ENCODE measurements at places on chromosomes 12 and 14.

DNA sequence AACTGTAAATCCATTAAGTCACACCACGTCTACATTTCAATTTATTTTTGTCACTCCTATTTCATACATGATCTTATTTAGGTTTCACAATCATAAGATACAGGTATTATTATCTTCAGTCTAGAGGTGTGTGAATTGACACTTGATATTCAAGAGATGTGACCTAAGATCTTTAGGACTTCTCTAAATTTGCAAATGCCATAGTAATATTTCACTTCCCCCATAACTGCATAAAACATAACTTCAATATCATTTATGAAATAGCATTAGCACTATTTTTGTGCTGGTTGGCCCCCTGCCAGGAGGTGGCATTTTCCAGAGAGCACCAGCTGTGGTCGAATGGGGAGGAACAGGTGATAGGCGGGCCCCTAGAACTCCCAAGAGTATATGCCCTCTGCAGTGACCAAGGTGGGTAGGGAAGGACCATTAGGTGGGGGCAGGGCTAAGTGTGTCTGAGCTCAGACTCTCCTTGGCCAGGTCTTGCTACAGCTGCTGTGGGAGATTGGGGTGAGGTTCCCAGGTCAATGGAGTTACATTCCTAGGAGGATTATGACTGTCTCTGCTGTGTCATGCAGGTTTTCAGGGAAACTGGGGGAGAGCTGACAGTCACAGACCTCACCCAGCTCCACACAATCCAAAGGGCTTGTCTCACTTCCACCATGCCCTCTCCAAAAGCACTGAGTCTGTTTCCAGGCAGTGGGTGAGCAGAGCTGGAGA lies 49.2 kb upstream of the ERGIC2 start:
- DNase-seq = no peak

- no peak for DNase-seq
Observed at GRCh38 chr12:115378291-115378690, 694.3 kb upstream of the TBX3 start.

DNA sequence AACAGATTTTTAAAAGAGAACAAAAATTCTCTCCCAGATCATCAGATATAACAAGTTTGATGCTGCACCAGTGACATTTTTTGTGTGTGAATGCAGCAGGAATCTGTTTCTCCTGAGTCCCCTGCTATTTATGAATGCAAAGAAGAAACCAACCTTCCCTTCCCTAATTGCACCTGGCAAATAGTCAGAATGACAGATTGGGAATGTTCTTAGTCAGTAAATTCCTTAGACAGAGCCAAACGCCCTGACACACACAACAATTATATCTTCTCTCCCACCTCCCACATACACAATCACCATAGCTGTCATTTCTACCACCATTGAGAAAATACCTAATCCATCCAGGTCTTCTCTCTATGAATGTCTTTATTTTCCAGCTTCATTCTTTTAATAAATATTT lies 174.4 kb downstream of the ALG10B start:
- no peak for DNase-seq

DNA sequence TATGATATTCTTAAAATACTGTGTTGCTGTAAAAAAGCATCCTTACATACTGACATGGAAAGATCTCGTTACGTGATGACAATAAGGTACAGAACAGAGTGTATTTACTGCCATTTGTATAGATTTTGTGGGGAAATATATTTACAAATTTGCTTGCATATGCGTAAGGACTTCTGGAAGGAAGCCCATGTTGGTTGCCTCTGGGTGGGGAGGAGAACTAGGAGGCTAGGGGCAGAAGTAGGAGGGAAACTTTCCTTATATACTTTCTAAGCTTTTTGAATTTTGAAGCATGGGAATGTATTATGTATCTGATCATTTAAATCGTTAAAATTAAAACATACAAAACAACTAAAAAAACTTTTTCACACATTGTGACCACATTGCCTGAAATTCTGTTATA lies 9.7 kb downstream of the MYO1A start:
- no peak for DNase-seq

GRCh38 chr14:101080922-101081593 lies 177.5 kb upstream of the RTL1 start:
- DNase-seq = no peak

- no peak for DNase-seq
Observed at GRCh38 chr14:34691206-34691605, 23.2 kb downstream of the CFL2 start.

- DNase-seq = no peak
Observed at GRCh38 chr12:103627189-103627855, 40.2 kb downstream of the STAB2 start.

GRCh38 chr14:78885884-78886283 lies 715.7 kb downstream of the NRXN3 start:
- no peak for DNase-seq

DNA sequence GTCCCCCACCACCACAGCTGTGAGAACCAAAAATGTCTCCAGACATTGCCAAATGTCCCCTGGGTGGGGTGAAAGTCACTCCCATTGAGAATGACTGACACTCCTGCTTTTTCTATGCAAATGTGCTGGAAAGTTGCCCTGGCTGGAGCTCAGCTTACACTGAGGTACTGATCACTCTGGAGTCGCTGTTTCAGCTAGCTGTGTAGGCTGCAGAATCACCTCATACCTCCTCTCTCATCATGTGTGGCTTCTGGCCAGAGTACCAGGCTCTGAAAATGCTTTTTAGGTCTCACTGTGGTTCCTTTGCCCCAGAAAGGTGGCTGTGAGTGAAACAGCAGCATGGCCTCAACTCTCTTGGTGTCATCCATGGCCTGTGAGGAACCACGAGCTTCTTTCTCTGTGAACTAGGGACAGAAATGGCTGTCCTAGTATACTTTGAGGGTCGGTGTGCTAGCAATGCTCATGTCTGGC lies 414.4 kb downstream of the DPF3 start:
- peak; percentile 63 for DNase-seq

GRCh38 chr12:10965476-10965875 lies 21.2 kb downstream of the TAS2R50 start:
- DNase-seq = no peak

DNA sequence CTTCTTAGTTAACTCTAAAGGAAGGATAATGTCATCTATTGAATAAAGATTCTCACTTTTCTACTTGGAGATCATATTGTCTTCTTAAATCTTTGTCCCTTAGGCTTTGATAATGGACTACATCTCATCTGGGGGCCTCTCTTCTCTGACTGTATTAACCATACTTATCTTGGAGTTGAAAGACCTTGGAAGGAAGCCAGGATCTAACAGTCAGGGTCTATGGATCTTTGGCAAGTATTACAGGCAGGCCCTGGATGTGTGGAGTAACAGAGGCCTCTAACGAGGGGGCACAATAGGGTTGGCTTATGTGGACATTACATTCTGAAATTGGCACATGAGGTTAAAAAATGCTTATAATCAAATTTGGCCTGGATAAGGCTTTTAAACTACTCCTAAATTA lies 513.8 kb downstream of the NRXN3 start:
- DNase-seq = no peak

DNA sequence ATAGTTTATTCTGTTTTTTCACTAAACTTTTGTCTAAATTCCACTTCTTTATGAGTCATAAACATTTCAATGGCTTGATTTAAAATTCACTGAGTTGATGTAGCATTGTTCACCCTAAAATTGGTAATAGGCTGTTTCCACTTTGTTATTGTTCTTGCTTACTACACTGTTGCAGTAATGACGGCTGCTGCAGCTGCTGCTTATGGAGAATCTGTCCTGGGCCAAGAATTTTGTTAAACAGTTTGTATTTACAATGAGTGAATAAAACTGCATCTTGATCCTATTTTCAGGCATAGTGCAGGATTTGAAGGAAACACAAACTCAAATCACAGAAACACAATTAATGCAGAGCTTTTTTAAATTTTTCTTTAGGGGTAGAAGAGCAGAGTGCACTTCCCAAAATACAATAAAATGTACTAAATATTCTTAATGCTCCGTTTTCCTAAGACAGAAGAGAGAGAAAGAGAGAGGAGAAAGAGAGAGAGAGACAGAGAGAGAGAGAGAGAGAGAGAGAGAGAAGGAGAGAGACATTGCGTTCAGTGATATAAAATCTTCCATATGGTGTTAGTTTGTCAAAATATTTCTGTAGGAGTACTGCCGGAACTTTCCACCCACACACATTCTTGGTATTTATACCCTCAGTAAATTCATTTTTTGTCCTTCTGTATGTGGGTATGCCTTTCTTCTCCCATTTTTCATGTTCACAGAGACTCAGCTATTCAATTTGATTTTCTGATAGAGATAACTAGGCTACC lies 266.4 kb downstream of the LRFN5 start:
- no peak for DNase-seq

GRCh38 chr12:53190108-53190729 lies 9.5 kb upstream of the CSAD start:
- peak; percentile 89 for DNase-seq

DNA sequence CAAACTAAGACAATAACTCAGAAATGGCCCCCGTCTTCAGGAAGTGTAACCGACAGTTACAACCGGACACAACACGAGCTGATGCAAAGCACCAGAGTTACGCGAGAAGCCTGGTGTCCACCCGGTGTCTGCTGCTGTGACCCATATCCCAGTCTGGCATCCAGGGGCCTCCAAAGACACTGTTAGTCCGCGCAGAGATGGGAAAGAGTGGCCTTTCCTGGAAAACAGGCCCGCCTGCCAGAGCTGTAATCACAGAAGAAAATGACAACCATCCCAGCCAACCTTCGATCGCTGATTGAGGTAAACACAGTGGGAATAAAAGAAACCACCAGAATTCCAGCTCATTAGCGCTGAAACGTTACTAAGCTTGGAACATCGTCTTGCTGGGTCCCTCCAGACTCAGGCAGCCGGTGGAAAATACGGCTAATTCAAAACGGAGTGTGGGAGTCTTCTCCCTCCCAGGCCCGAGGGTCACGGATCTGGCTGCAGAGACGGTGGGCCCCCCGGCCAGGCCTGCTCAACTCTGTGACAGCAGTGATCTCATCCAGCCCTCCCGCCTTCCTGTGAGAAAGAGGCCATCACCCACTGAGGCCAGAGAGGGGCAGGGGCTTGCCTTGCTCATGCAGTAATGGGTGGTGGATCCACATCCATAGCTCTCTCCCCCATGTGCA lies 273.9 kb upstream of the RTL1 start:
- no peak for DNase-seq

DNA sequence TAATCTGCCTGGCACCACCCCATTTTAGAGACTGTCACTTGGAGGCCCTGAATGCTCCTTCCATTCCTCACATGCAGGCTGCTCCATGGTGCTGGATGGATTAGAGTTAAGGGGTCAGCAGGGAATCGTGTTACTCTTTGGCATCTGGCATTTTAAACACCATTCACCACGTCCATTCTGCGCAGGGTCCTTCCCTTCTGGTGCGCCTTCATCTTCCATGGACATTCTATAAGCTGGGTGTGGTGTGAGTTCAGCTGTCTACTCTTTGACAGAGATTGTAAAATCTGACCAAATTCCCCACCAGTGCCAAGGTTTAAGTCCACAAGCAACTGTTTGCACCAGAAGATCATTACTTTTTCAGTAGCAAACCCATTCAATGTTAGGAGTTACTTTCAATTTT lies 47.8 kb downstream of the GIT2 start:
- no peak for DNase-seq

DNA sequence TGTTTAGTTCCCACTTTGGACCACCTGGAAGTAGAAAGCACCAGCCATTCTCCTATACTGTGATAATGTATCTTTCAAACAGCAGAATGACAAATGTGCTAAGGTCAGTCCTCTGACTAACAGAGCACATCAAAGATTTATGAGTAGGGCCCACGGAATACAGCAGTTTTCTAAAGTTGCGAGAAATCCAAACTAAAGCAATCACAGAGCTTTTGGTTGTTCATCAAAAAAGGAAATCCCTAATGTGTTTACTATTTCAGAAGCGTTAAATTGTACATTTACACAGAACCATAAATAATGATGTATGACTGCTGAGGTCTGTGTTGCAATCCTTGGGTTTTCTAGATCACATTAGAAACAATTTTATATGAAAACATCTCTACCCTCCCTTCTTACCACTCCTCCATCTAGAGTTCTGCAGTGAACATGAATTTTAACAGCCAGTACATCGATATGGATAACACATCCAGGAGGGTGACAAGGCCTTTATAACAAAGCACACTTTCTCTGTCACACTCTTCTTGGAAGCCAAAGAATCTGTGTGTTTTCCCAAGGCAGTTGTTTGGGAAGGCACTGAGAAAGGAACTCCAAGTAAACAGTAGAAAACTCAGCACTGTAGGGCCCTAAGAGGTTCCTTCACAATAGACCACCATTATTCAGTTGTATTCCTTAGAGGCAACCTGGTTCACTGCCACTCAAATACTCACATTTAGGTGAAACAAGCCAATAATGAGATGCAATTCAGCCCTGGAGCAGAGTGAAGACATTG lies 7.3 kb downstream of the KITLG start:
- DNase-seq = no peak

DNA sequence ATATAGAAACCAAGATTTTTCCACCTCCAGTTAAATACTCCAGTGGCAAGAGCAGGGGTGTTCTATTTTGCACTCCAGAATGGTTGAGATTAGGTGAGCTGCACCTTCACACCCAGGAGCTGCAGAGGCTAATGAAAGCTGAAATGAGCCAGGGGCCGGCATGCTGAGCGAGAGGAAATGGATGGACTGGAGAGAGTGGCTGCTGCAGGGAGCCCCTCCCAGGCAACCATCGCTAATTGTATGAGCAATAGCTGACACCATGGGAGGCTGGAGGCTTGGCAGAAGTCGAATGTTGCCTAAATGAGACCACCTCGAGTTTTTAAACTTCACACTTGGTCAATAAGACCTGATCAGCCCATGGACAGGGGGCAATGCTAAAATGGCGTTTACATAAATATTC lies 301.8 kb upstream of the TMPO start:
- DNase-seq = peak; percentile 48

GRCh38 chr14:59474172-59474571 lies 9.0 kb upstream of the GPR135 start:
- DNase-seq = no peak

GRCh38 chr12:2363836-2364609 lies 311.2 kb downstream of the CACNA1C start:
- DNase-seq = no peak

DNA sequence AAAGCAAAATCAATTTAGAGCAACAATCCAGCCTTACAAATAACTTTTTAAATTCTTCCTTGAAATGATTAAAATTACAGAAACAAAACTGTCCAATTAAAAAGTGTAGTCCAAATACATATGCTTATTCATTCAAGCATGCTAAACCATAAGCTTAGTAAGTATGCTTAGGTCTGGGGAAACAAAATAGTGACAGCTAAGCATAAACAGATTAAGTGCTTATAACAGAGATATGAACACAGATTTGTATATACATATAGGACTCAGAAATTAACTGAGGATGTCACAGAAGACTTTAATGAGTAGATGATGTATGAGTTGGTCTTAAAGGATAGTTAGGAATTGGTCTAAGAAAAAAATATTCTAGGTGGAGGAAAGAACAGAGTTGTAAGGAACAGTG lies 41.8 kb downstream of the SCAF11 start:
- no peak for DNase-seq

GRCh38 chr12:10613349-10614055 lies at the start of gene MAGOHB:
TSS of gene MAGOHB (minus strand) at chr12:10613609. CDS start at chr12:10613532, 77 bp downstream.
- peak; percentile 94 for DNase-seq

- peak; percentile 81 for DNase-seq
Observed at GRCh38 chr12:14417715-14418114, 52.2 kb downstream of the ATF7IP start.
